Endothelial cell of umbilical vein (primary cell): ENCODE measurements at places on chromosomes 6 and 20. TPM values are rescaled to one million over a fixed set of nuclear protein-coding genes. Genes with fewer than 3 reads are reported as not detected.
A peak's percentile ranks its signal among the peaks of the same experiment; 100 is the strongest.

Gene PHF10
- total RNA-seq, result 62.4 and 62.6 TPM in 2 replicates

Gene SPATA2
- 6.1 TPM in 2 replicates for total RNA-seq

Gene LAMP5
- not detected in 2 replicates for total RNA-seq

Gene TCEA2
- 65.5 and 71.3 TPM in 2 replicates for total RNA-seq

Gene RAET1L
- total RNA-seq, result not detected in 2 replicates

Gene CCN2
- total RNA-seq, result 2,488 and 2,886 TPM in 2 replicates

Gene OLIG3
- total RNA-seq, result not detected in 2 replicates

Gene PDSS2
- 9.3 and 10.6 TPM in 2 replicates for total RNA-seq

Gene CST5
- total RNA-seq, result not detected in 2 replicates

Gene PFDN4
- total RNA-seq, result 37.9 and 44.2 TPM in 2 replicates

Gene HLA-DOB
- 0.44 and 0.46 TPM in 2 replicates for total RNA-seq

Gene PDYN
- total RNA-seq, result not detected in 2 replicates

Gene RGS17
- total RNA-seq, result 1.1 and 2.3 TPM in 2 replicates

GRCh38 chr20:48339986-48340882 lies 487.6 kb downstream of the PREX1 start:
- no peak for DNase-seq

GRCh38 chr20:62159839-62160238 lies 16.3 kb downstream of the SS18L1 start:
- no peak for DNase-seq

GRCh38 chr6:112027942-112028674 lies 25.8 kb upstream of the CCN6 start:
- no peak for DNase-seq

DNA sequence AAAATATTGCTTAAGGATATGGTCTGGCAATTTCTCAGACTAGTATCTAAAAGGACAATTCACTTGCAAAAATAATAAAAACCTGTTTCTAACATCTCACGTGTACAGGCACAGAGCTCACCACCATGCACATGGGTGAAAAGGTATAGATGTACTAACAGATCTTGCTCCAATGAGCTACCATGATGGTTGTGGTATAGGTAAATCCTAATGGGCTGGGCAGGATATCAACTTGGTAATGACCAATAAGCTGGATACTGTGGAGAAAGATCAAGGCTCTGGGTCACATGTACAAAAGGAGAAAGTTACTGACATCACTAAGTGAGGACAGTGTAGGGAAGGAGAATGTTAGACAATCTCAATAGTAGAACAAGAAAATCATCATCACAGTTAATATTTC lies 111.0 kb upstream of the NUP153 start:
- DNase-seq, result no peak

DNA sequence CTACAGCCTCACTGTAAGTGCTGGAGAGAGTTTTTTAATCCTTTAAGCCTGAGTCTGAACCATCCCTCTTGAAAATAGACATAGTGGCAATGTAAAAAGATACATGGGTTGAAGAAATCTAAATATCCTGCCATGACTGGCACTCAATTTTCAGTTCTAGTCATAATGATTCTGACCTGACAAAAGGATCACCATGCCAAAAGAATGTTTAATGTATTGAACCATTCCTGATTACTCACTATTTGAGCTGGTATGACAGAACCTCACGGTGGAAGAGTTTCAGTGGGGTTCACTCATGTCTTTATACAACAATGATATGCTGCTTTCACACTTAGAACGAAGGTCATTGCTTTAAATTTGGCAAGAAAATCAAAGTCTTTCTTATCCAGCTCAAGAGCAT lies 93.4 kb downstream of the HIVEP2 start:
- no peak for DNase-seq

GRCh38 chr6:115947966-115948541 lies 112.6 kb downstream of the FRK start:
- no peak for DNase-seq

- DNase-seq, result no peak
These were observed 277.9 kb upstream of the BMP2 start for GRCh38 chr20:6489361-6490171.

DNA sequence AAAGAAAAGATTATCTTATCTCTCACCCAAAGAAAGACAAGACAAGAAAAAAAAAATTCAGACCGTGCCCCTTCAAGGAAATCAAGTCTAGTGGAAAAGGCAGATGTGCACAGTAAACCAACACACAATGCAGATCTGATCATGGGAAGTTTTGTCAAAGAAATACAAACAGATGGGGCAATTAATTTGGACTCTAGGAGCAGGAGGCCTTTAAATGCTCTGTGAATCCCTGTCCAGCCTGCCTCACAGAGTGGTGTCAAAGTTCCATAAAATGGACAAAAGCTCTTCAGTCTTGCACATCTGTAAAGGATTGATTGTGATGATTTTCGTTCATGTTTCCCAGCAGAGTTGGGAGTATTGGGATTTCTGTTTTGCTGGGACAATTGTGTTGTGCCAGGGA lies 53.1 kb upstream of the TGM3 start:
- no peak for DNase-seq

DNA sequence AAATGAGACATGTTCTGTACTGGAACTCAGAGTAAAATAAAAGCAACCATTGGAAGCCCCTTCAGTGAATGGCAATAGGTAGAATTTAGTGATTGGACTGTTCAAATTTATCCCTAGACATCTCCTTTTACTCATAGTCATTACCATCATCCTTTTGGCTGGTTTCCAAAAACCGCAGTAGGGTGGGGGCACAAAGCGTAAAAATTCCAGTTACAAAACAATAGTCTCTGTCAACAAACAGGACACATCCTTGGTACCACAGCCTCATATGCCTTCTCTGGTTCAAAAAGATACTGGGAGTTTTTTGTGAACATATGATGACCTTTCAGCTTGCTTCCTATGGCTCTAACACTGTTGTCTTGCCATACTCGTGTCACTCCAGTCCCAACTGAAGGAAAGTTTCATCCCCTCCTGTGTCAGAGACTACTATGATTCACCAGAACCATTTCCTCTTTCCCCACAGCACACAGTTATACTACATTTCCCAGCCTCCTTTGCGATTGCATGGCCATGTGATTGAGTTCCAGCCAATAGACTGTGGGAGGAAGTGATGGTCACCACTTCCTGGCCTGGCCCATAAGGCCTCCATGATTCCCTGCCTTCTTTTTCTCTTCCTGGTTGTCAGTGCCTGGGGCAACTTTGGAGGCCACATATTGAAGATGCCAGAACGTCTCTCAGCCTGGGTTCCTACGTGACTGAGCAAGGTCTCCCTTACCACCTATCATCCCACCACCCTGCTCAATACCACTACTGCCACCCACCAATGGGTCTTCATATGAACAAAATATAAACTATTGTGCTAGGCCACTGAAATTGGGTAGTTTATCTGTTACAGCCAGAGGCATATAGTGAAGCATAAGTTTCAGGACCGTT lies 162.4 kb downstream of the ID4 start:
- DNase-seq, result no peak

GRCh38 chr6:152952866-152953509 lies 29.9 kb downstream of the FBXO5 start:
- DNase-seq, result peak; percentile 55

DNA sequence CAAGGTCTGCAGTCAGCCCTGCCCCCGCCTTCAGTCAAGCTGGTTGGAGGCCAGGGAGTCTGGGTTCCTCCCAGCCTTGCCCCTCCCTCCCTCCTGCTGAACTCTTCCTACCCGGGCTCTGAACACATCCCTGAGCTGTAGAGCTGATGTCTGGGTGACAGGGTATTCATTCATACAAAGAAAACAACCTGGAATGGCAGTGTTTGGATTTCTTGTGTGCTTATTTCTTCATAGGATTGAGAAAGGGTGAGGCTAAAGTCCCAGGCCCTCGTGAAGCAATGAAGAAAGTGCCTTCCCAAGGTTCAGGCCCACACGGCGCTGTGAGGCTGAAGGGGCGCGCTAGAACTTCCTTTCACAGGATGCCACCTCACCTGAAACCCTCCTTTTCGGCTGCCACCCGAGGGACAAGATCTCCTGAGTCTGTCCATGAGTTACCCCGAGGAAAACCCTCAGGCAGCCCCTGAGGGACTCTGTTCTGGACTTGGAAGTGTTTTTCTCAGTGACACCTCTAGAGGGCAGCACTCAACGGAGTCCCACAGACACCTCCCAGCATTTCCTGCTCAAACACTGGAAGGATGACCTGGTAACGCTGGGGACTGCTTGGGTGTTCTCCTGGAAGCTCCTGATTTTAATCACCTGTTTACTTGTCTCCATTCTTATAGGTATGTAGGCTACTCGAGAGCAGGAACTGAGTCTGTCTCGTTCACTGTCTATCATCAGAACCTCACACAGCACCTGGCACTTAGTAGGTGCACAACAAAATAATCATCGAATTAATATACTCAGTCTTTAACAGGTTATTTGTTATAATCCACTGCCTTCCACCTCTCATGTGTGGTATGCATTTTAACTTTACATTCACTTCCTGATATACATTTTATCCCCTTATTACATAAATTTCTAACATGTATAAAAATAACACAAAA lies 11.8 kb upstream of the GSTA1 start:
- peak; percentile 14 for DNase-seq

DNA sequence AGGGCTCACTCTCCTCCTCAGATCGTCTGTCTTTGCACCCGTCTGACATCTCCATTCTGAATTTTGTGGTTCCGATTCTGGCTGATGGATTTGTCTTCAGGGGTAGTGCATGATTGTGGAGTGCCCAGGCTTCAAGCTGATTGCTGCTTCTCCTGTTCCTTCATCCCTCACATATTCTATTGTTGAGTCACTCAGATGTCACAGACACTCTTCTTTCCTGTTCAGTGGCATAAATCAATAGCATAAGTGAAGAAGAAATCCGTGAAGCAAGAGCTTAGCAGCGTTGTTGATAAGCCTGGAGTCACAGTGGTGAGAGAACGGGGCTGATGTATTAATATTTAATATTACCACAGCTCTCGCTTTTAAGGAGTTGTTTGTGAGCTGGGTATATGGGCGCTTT lies 152.5 kb downstream of the MTHFD1L start:
- no peak for DNase-seq

DNA sequence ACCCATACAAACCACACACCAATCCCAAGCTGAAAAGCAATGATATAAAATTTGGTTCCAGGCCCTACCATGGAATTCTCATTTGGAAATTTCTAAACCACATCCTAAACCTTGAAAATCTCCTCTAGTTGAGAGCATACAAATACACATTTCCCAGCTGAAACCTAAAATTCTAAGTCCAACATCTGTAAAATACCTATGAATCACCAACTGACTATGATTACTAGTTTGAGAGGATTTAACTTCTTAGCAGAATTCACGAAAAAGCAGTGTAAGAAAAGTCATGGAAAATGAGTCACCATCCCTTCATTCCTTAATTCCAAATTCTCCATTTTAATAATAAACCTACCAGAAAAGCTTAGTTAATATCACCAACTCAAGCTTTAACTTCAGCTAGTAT lies 15.4 kb downstream of the RANBP9 start:
- no peak for DNase-seq

- no peak for DNase-seq
These were observed 117.0 kb upstream of the PRL start for GRCh38 chr6:22413681-22414311.

DNA sequence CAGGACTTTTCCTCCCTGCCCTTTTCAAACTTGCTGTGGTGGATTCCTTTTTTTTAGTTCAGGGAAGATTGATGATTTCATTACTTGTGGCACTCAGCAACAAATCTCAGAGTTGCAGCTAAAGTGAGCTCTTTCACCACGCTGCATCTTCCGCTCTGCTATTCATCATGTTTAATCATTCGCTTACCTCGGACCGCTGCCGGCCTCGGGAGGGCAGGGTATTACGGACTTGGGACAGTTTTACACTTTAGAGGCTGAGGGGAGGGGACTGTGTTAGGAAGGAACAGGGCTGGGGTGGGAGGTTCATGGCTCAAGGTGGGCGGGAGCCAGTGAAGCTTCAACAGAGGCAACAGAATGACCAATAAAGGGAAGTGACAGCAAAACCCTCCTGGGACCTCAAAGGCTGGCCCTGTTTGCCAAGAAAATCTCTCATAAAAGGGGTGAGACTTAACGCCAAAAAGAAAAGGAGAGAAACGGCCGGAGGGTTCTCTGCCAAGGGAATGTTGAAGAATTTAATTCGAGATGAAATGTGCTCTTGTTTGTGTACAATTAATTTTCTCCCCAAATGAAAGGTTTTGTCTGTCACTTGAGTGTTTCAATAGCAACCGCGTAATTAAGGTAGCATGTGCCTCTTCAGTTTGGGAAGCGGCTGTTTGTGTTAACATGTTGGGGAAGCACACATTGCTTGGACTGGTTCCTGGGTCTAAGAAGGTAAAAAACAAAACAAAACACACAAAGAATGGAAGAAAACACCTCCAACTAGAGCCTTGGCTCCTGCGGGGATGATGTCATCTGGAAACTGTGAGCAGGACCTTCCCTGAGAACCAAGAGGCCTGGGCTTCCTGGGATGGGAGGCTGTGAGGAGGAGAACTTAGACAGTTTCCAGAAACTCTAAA lies 72.5 kb upstream of the SULF2 start:
- peak; percentile 38 for DNase-seq

GRCh38 chr6:16409531-16410441 lies 171.4 kb downstream of the GMPR start:
- peak; percentile 67 for DNase-seq

- DNase-seq, result no peak
These were observed 6.4 kb downstream of the ACSS1 start for GRCh38 chr20:25051386-25052155.

DNA sequence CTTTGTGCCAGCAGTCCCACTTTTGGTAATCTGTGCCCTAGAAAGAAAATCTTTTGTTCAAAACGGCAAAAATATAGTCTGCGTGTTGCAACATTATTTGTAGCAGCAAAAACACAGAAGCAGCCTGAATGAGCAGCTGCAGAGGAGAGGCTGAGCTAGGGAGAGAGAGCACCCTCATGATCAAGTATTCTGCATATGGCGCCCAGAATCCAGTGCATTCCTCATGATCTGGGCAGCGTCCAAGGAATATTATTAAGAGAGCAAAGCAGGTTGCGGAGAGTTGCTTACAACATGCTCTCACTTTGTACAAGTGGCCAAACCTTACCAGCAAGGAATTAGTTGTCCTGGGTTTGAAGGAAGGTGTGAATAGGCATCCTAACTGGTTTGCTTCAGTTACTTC lies 25.9 kb downstream of the KIZ start:
- DNase-seq, result no peak

GRCh38 chr20:658731-659291 lies 5.8 kb upstream of the SRXN1 start:
- DNase-seq, result no peak

- DNase-seq, result peak; percentile 37
These were observed 4.8 kb downstream of the EDN1 start for GRCh38 chr6:12294851-12295536.

- no peak for DNase-seq
These were observed 510.7 kb upstream of the ZNF337 start for GRCh38 chr20:26207237-26207966.

GRCh38 chr6:27562027-27562410 lies 89.1 kb upstream of the ZNF184 start:
- no peak for DNase-seq

DNA sequence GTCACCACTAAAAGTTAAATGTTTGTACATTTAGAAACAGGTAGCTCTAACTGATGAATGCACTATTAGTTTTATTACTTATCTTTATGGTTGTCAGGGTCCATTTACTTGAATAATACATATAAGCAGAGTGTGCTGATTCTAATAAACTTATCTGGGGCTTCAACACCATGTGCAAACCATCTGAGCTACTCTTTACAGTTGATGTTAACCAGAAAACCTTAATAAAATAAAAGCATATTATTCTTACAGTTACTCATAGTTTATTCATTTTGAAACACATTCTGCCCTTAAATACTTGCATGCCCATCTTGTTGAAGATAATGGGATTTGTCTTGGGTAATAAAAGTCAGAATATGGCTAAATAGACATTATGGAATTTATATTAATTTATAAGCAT lies 1042.2 kb downstream of the EPHA7 start:
- no peak for DNase-seq

- DNase-seq, result peak; percentile 96
These were observed 109.8 kb downstream of the HFE start for GRCh38 chr6:26196846-26197635.
